ENCODE measurements at places on chromosomes 3 and 15.

GRCh38 chr3:160569894-160570652 is 4.7 kb upstream of the KPNA4 start:
- no peak for DNase-seq

GRCh38 chr3:36944641-36945270 is at the start of gene TRANK1:
TRANK1 (minus strand) TSS chr3:36945054; CDS start chr3:36944809, 245 bp downstream.
- DNase-seq, result peak; percentile 49

GRCh38 chr3:196344663-196345062 is 6.5 kb upstream of the TM4SF19 start:
- no peak for DNase-seq

GRCh38 chr3:112774293-112774926 is 72.3 kb downstream of the CD200R1L start:
- DNase-seq, result no peak

GRCh38 chr3:9377981-9378380 is 15.1 kb downstream of the THUMPD3 start:
- no peak for DNase-seq

DNA sequence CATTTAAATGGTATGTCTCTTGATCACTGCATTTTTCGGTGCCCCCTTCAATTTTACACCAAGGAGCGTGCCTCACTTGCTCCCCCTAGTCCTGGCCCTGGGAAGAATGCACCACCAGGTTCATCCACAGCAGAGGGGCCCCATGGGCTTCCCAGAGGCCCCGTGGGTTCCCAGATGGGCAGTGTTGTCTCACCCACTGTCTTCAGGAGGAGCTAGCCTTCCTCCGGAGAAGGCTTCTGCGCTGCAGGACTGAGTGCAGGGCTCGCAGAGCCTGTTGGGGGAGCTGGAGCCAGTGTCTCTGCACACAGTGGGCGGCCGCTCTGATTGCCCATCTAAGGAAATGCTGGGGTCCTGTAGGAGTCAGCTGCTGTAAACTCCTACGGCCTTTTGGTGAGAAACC is 45.9 kb downstream of the POLR2M start:
- no peak for DNase-seq

GRCh38 chr3:46460051-46460450 is 4.7 kb downstream of the LTF start:
- DNase-seq, result no peak

GRCh38 chr15:32908872-32909271 is 191.1 kb downstream of the GREM1 start:
- no peak for DNase-seq

DNA sequence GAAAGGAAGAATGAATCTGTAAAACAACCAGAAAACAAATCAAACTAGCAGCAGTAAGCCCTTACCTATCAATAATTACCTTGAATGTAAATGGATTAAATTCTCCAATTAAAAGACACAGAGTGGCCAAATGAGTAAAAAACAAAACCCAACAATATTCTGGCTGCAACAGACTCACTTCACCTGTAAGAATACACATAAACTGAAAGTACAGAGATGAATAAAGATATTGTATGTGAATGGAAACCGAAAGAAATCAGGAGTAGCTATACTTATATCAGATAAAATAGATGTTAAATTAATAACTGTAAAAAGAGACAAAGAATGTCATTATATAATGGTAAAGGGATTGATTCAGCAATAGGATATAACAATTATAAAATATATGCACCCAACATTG is 514.5 kb upstream of the DPPA4 start:
- no peak for DNase-seq

GRCh38 chr3:99637016-99637367 is 1.4 kb upstream of the COL8A1 start:
- DNase-seq, result no peak

- DNase-seq, result no peak
Measured at GRCh38 chr3:186496635-186497034, 47.5 kb downstream of the CRYGS start.

- DNase-seq, result no peak
Measured at GRCh38 chr3:129974833-129975704, 549 bp downstream of the TRH start.

DNA sequence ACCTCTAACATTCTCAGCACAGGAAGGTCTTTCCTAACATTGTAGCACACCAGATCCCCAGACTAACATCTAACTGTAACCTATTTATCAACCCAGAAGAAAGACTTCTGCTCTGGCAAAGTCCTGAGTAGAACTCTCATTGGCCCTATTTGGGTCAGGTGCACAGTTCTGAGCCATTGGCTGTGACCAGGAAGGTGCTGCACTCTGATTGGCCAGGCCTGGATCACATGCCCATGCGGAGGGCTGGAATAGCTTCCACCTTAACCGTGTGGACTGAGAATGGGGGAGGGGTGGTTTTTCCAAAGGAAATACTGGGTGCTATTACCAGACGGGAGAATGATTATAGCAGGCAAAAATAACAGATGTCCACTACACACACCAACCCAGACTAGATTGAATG is 11.5 kb downstream of the FEZF2 start:
- no peak for DNase-seq

GRCh38 chr3:149507491-149508324 is 33.2 kb downstream of the TM4SF4 start:
- DNase-seq, result no peak

GRCh38 chr3:114011059-114011797 is 45.1 kb downstream of the CCDC191 start:
- DNase-seq, result no peak

GRCh38 chr3:700514-700913 is 392.3 kb upstream of the CNTN6 start:
- DNase-seq, result no peak

- DNase-seq, result no peak
Measured at GRCh38 chr15:72735111-72735510, 48.4 kb downstream of the ADPGK start.

- no peak for DNase-seq
Measured at GRCh38 chr3:153130312-153130977, 31.6 kb upstream of the RAP2B start.

DNA sequence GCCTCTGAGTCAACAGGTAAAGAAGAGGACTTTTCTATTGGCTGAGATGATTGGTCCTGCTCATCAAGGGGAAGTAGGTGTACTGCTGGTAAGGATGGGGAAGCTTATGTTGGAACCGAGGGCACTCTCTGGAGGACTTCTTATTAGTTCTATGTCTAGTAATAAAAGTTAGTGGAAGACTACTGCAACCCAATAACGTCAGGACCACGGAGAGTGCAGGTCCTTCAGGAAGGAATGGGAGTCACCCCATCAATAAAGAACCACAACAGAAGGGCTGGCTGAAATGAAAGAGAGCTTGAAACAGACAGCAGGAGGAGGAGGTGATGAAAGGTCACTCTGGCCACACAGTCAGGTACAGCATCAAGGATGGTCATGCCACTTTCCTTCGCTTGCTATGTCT is 68.8 kb upstream of the PRR23E start:
- no peak for DNase-seq

- DNase-seq, result no peak
Measured at GRCh38 chr3:186107215-186108105, 1.4 kb downstream of the ETV5 start.

GRCh38 chr3:156743859-156744258 is 69.5 kb downstream of the TIPARP start:
- no peak for DNase-seq

GRCh38 chr15:98850961-98851572 is 156.5 kb downstream of the PGPEP1L start:
- DNase-seq, result no peak

- DNase-seq, result no peak
Measured at GRCh38 chr15:48120745-48121144, at the start of gene SLC24A5. SLC24A5 (plus strand) TSS chr15:48120990; CDS start chr15:48121045, 55 bp downstream.

- no peak for DNase-seq
Measured at GRCh38 chr15:80619680-80620079, 75.4 kb upstream of the ABHD17C start.

DNA sequence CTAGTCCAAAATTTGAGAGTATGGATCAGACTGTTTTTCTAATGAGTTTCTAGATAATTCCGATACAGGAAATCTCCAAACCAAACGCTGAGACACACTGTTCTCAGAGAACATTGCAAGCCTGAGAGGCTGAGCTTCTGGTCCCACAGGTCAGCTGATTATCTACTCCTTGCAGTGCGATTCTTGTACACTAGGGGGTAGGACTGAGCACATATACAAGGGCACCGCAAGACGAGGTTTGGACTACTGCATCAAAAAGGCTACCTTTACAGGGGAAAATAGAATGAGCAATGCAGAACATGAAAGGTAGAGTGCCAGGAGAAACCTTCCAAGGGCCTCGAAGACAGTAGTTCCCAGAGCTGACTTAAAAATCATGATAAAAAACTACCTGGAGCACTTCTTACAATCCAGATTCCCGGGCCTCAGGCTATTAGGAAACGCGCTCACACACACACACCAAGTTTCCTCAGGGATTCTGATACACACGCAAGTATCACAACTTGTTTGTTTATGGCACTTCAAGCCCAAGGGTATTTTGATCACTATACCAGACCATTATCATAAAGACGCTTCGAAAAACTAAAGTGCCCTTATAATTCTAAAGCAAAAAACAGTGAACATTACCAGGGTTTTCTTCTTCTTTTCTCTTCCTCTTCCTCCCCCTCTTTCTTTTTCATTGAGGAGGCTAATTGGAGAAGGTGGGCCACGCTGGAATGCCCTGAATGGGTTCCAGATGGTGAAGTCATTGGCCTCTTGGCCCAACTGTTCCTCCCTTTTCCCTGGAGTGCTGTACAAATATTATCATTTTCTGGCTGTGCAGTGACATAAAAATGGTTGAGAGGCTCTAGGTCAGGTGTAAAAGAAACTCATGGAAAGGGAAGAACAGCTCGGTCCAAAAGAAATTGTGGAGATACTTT is 61.8 kb downstream of the SLC12A8 start:
- no peak for DNase-seq

DNA sequence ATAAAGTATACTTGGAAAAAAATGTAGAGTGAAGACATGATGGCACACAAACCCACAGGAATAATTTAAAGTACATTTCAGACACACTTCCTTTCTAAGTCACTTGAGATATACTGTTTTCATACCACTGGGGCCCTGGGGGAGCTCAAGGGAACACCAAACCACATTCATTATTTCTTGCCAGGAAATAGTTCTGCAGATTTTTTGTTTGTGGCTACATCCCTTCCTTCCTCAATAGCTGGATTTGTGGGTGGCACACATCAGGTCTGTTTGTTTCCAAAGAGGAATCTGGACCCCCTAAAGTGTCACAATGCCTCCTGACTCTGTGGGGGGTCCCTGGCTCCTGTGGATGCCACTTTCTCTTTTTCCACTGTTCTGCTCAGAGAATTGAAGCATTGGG is 153.5 kb upstream of the COL8A1 start:
- DNase-seq, result no peak

DNA sequence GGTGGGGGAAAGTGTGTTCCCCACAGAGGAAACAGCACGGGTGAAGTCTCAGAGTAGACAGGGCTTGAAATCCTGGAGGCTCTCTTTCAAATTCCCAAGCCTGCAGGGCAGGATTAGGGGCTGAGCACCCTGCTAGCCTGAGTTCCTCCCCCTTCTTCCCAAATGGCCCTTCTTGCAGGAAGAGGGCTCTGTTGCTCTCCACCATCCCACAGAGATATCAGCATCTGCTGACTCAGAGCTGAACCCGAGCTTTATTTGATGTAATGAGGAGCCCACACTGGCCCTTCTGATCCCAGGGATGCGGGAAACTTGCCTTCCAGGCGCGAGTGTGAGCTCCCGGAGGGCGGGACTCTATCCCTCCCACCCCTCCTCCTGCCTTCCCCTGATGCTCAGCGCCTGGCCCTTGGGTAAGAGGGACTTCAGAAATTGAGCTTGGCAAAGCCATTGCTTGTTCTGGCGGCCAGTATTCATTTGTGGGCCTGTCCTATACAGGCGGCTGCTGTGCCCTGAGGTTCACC is 1.4 kb upstream of the STRA6 start:
- DNase-seq, result no peak

- DNase-seq, result no peak
Measured at GRCh38 chr15:84749111-84749991, 959 bp downstream of the ZNF592 start.

DNA sequence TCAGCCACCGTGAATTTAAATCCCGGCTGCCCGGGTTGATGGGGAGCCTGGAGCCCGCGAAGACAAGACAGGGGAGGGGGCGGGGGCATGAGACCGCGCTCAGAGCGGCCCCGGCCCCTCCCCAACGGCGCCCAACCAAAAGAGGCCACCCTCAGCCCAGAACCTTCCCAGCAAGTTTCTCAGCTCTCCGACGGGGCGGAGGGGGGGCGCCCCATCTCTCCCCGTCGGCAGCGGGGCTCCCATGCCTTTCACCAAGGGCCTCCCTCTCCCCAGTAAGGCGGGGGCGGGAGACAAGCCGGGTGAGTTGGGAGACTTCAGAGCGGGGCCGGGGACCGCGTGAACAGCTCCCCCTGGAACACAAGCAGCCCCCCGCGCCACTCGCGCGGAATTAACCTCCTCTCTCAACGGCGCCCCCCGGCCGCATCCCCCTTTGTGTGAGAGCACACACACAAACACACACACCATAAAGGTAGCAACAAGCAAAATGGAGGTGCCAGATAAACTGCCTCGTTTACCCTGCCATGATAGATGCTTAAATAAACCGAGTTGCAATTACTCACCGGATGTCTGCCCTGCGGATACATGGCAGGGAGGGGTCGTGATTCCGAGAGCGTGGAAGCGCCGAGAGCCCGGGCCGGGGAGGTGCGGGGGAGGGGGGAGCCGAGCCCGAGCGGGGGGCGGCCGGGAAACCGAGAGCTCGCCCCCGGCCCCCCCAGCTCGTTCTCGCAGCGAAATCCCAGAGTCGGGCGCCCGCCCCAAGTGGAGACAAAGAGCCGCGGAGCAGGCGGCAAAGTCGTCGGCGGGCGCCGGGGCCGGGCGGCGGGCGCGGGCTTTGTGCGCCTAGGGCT is 1.3 kb downstream of the TLE3 start:
- no peak for DNase-seq

DNA sequence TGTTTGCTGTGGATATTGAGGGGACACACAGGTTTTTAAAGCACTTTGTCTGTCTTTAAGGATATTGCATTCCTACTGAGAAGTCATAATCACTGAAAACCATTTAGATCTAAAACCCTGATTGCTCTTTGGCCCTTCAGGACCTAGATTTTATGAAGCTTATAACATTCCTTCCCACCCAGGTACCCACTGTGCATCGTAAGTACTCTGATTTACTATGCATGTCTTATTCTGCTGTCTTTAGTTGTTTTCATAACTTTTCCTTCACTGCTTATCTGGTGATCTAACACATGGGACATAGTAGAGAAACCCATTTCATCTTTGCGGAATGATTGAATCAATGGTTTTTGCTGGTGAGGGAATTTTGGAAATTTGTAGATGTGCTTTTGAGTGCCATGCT is 247.0 kb upstream of the RARB start:
- no peak for DNase-seq

DNA sequence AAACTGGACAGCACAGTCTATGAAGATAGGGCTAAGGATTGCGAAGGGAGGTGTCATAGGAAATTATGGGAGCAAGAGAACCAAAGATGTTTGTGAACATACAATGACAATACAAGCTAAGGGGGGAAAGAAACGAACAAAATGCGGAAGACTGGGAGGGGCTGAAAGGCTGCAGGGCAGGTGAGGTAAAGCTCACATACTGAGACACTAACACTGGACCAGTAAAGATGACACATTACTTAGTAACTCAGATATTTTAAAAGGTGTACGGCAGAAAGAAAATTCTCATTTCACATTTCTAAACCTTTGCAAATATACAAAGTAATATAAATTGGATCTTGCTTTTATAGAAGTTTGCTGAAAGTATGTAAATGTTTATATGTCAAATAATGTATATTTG is 10.1 kb downstream of the CLDND1 start:
- DNase-seq, result no peak

Data from stimulated activated CD8-positive, alpha-beta memory T cell treated with anti-CD3 and anti-CD28 coated beads, Interleukin-4, amount 100 ng/mL, for 1 hour (primary cell).